NCI-H2029 (cell line): ENCODE measurements at places on chromosomes 7 and 10.

DNA sequence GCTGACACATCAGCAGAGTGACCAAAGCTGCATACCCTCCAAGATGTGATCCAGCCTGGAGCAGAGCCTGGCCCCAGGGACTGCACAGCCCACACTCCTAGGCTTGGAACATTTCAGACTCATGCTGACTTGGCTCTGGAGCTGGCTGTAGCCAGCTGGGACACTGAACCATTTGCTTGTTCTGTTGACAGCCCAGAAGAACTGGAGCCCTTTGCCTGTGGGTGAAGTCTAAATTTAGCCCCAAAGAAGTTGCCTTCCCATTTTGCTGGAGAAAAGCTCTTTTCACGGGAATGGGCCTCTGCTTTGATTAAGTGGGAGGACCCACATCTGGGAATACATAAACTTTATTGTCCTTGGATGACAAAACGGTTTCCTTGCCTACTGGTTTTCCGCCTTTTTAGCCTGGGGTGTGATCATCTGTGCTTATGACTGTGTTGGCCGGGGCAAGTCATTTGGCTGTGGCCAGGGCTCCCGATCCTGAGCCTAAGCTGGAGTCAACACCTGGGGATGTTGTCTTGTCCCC is 186.2 kb upstream of the BMPER start:
- DNase-seq: no peak

- DNase-seq: no peak
Measured at GRCh38 chr7:157139810-157140510, 1.2 kb downstream of the UBE3C start.

GRCh38 chr10:35042783-35043182 is 47.4 kb downstream of the CUL2 start:
- no peak for DNase-seq

- no peak for DNase-seq
Measured at GRCh38 chr10:28058746-28059145, 59.9 kb upstream of the ODAD2 start.

- no peak for DNase-seq
Measured at GRCh38 chr7:88116235-88116795, 103.5 kb downstream of the SRI start.

GRCh38 chr10:71747039-71747531 is 26.2 kb downstream of the VSIR start:
- DNase-seq: no peak
